T-helper 17 cell (primary cell): ENCODE measurements at places on chromosomes 11 and 22. TPM values are rescaled to one million over a fixed set of nuclear protein-coding genes. Genes with fewer than 3 reads are reported as not detected.

- no peaks in the 10 kb centered on the region for H3K36me3 ChIP-seq
- H3K27ac ChIP-seq = peak overlapping the region; percentile 9
- no peak for DNase-seq
- peaks cover 13% of the 10 kb centered on the region for H3K4me1 ChIP-seq
These were observed 112.1 kb upstream of the SPON1 start for GRCh38 chr11:13850231-13851005.

Gene FGF19
- not detected for total RNA-seq

GRCh38 chr11:92845805-92846204 is 123.6 kb upstream of the MTNR1B start:
- H3K4me3 ChIP-seq = no peak overlapping the region
- no peak overlapping the region for H3K27ac ChIP-seq
- H3K27me3 ChIP-seq = peaks cover 11% of the 10 kb centered on the region
- no peaks in the 10 kb centered on the region for H3K4me1 ChIP-seq

GRCh38 chr11:44094260-44094868 is 1.1 kb upstream of the EXT2 start:
- H3K4me3 ChIP-seq = peak overlapping the region; percentile 36
- peaks cover 3% of the 10 kb centered on the region for H3K36me3 ChIP-seq
- DNase-seq = peak; percentile 61
- H3K27me3 ChIP-seq = no peaks in the 10 kb centered on the region

GRCh38 chr11:74988541-74989259 is at the start of gene NEU3:
Gene NEU3, plus strand, starts transcription at chr11:74988933. Its CDS starts 128 bp downstream, at chr11:74989061.
- peak; percentile 77 for DNase-seq
- peak within 1 kb of the TSS; percentile 91 for H3K4me3 ChIP-seq
- peaks cover 20% of the 10 kb centered on the region for H3K4me1 ChIP-seq
- no peaks in the 10 kb centered on the region for H3K27me3 ChIP-seq
- peak within 1 kb of the TSS; percentile 94 for H3K27ac ChIP-seq
- peaks cover 3% of the 10 kb centered on the region for H3K36me3 ChIP-seq

DNA sequence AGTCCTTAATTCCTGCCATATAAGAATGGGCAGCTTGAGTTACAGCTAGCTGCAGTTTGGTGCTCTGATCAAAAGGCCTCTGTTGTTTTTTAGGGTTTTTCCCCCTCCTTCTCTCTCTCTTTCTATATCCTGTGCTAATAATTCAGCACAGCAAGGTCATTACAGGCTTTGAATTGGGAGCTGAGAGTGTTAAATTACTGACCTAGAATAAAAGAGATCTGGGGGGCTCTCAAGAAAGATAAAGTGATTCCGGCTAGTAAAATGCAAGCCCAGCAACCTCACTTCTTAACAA is 84.9 kb downstream of the CSTPP1 start:
- no peaks in the 10 kb centered on the region for H3K27me3 ChIP-seq
- peaks cover 2% of the 10 kb centered on the region for H3K36me3 ChIP-seq
- no peak overlapping the region for H3K4me3 ChIP-seq
- no peak for DNase-seq
- H3K4me1 ChIP-seq = peaks cover 3% of the 10 kb centered on the region

DNA sequence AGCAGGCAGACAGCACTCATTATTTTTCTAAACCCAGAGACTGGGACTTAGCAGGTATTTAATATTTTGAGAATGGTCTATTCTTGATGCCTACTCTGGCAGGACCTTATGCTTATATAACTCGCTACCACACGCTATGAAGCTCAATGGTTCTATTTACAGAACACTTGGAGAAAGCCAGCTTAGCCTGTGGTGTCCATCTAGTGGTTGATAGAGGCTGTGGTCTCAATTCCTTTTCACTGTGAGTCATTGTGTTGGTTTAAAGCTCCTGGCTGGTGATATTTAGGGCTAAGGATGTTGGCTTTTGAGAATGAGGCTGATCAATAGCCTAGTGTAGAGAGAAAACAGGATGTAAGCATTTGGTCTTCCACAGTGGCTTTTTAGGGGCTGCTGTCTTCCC is 206.4 kb downstream of the DBX1 start:
- H3K36me3 ChIP-seq = peaks cover 3% of the 10 kb centered on the region
- H3K27ac ChIP-seq = no peak overlapping the region
- H3K4me3 ChIP-seq = no peak overlapping the region
- DNase-seq = no peak
- H3K27me3 ChIP-seq = peaks cover 27% of the 10 kb centered on the region

GRCh38 chr11:9687711-9688477 is 24.0 kb downstream of the SWAP70 start:
- no peak overlapping the region for H3K27ac ChIP-seq
- no peak overlapping the region for H3K4me3 ChIP-seq
- H3K4me1 ChIP-seq = peaks cover 4% of the 10 kb centered on the region
- no peaks in the 10 kb centered on the region for H3K36me3 ChIP-seq

DNA sequence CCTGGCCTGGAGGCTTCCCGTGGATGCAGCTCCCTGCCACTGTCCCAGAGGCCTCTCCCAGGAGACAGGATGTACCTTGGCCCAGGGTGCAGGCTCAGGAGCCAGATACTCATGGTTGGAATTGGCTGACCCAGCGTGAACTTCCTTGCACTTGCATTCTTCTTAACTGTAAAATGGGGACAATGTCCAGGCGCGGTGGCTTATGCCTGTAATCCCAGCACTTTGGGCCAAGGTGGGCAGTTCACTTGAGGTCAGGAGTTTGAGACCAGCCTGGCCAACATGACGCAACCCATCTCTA is 20.1 kb upstream of the ST3GAL4 start:
- peaks cover 12% of the 10 kb centered on the region for H3K4me1 ChIP-seq
- H3K36me3 ChIP-seq = peaks cover 7% of the 10 kb centered on the region
- no peaks in the 10 kb centered on the region for H3K27me3 ChIP-seq
- no peak for DNase-seq
- H3K4me3 ChIP-seq = no peak overlapping the region

Gene CHRM1
- not detected for total RNA-seq

DNA sequence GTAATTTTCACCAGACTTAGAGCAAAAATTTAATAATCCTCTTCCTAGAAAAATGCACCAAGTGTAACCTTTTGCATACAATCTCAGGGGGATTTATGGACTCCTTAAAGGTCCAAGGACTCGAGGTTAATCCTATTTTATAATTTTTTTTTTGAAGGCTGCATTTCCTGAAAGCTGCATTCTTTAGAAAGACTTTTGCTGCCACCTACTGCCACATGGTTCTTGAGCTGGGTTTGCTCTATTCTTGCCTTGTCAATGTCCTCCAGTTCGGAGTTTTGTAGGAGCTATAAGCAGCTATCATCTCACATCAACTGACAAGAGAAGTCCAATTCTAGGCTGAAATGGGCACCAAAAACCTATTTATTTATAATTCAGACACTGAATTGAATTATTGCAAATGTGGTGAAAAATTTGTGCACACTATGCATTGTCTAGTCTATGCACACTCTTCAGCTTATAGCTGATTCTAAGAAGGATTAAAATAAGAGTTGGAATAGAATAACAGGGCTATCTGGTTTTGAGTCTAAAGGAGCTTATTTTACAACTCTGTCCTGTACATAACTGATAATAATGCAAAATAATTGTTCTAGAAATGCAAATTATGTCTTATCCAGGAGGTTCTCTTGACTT is 31.3 kb downstream of the TRAF6 start:
- H3K4me1 ChIP-seq = peaks cover 8% of the 10 kb centered on the region
- no peak overlapping the region for H3K27ac ChIP-seq
- H3K4me3 ChIP-seq = no peak overlapping the region
- H3K27me3 ChIP-seq = no peaks in the 10 kb centered on the region

DNA sequence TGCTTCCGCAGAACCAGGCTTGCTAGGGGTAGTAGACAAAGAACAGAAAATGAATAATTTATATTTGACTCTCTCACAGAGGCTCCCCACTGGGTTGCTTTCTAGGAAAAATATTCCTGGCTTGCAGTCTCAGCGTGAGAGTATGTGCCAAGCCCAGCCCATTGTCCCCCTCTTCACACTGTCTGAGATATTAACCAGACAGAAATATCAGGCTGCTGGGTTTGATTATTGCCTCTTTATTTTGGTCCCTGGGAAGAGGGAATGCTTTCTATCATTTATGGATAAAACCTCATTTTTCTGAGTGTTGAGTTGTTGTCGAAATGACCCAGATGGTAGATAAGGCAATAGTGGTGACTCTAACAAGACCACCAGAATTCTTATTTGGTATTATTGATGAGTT is 367.9 kb downstream of the METTL15 start:
- no peak for DNase-seq
- H3K27ac ChIP-seq = no peak overlapping the region
- no peaks in the 10 kb centered on the region for H3K4me1 ChIP-seq
- H3K27me3 ChIP-seq = no peaks in the 10 kb centered on the region
- no peaks in the 10 kb centered on the region for H3K36me3 ChIP-seq

DNA sequence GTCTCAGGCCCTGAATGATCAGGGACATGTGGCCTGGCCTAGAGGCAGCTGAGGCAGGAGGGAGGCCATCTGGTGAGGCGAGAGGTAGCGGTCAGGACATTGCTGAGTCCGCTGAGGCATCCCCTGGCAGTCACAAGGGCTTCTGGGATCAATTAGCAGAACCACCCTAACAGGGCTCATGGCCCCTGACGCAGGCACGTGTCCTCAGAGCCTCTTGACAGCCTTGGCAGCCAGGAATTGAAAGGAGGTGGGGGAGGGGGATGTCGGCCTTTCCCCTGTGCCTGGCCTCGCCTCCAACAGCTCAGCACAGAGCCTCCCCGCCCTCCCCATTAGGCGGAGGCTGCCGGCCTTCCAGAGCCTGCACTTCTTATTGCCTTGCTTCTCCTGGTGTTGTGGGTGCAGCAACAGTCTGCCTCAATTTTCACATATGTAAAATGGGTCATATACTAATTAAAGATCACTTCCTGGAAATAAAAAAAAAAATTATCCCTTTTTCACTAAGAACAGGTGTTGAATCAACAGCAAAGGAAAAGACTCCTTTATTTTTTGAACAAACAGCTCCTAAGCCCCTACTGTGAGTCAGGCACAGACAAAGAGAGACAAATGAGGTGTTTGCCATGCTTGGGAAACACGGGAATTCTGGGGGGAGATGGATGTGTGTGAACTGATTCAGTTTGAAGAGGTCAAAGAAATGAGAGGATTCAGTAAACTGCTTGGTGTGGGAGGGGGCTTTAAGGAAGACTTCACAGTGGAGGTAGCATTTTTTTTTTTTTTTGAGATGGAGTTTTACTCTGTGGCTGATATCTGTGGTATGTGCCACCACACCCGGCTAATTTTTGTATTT is 55.3 kb downstream of the NFAM1 start:
- DNase-seq = no peak
- peaks cover 9% of the 10 kb centered on the region for H3K27me3 ChIP-seq
- no peak overlapping the region for H3K27ac ChIP-seq
- H3K36me3 ChIP-seq = no peaks in the 10 kb centered on the region
- H3K4me1 ChIP-seq = peaks cover 11% of the 10 kb centered on the region

DNA sequence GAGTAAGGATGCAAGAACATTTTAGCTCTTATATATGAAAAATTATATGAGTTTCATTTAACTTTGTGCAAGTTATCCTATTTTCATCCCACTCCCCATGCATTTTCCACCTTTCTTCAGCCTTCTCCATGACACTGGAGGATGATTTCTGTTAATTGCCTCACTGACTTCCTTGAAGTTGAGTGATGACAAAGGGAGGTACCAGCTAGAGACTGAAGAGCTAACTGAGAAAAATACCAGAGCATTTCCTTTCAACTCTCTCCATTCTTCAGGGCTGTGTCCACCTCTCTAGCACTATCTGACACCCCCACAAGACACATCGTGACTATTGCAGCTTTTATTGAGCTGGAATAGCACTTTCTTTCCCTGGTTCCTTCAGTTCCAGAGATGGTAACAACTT is 711.6 kb upstream of the LRRC4C start:
- H3K4me1 ChIP-seq = no peaks in the 10 kb centered on the region
- no peaks in the 10 kb centered on the region for H3K27me3 ChIP-seq
- no peak overlapping the region for H3K4me3 ChIP-seq
- no peak for DNase-seq
- H3K36me3 ChIP-seq = no peaks in the 10 kb centered on the region
- H3K27ac ChIP-seq = no peak overlapping the region

- no peak for DNase-seq
- H3K36me3 ChIP-seq = peaks cover 6% of the 10 kb centered on the region
- peaks cover 4% of the 10 kb centered on the region for H3K4me1 ChIP-seq
These were observed 42.0 kb upstream of the TTC36 start for GRCh38 chr11:118485273-118485672.

GRCh38 chr22:38638728-38639127 is 17.5 kb downstream of the FAM227A start:
- peaks cover 24% of the 10 kb centered on the region for H3K27me3 ChIP-seq
- no peak for DNase-seq
- no peak overlapping the region for H3K4me3 ChIP-seq
- no peak overlapping the region for H3K27ac ChIP-seq
- no peaks in the 10 kb centered on the region for H3K36me3 ChIP-seq

- H3K4me3 ChIP-seq = no peak overlapping the region
- no peaks in the 10 kb centered on the region for H3K4me1 ChIP-seq
- H3K27ac ChIP-seq = no peak overlapping the region
- H3K36me3 ChIP-seq = no peaks in the 10 kb centered on the region
These were observed 1.3 kb upstream of the GDPD4 start for GRCh38 chr11:77302752-77303151.

DNA sequence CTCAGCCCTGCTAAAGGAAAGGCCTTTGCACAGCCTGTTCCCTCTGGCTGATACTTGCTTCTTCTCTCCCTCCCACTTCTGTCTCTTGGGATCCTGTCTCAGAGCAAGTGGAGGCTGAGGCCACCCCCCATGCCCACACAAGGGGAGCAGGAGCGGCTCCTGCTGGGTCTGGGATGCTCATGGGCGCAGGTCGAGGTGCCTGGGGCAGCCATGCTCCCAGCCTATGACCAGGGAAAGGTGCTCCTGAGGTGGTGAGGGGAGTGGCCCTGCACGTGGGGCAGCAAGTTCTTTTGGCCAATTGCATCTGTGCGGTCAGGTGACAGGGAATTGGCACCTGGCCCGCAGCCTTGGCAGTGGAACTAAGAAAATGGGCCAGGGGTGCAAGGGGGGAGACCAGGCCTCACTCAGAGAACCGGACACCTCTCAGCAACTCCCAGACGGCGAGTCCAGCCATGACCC is 1.5 kb downstream of the MAPK11 start:
- H3K27ac ChIP-seq = no peak overlapping the region
- H3K27me3 ChIP-seq = no peaks in the 10 kb centered on the region
- H3K4me1 ChIP-seq = peaks cover 9% of the 10 kb centered on the region
- DNase-seq = no peak
- peak overlapping the region; percentile 59 for H3K4me3 ChIP-seq

DNA sequence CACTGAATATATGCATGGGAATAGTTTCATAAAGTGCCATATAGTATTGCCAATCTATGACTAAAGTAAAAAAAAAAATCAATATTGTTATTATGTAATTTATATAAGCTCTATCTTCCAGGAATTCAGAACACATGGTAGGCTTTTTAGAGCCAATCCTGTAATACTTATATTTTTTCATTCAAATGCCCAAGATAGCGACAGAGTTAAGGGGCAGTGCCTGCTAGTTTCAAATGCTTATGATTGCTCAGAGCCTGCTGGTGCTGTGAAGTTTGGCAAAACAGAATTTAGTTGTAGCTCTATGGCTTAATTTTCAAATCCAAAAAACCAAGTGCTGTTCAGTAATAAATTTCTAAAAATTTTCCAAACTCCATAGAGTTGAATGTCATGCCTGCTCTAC is 39.0 kb upstream of the BLID start:
- H3K36me3 ChIP-seq = no peaks in the 10 kb centered on the region
- H3K4me1 ChIP-seq = peaks cover 17% of the 10 kb centered on the region
- no peak overlapping the region for H3K27ac ChIP-seq
- no peak overlapping the region for H3K4me3 ChIP-seq
- peaks cover 31% of the 10 kb centered on the region for H3K27me3 ChIP-seq

- no peaks in the 10 kb centered on the region for H3K4me1 ChIP-seq
- no peak overlapping the region for H3K4me3 ChIP-seq
- no peak for DNase-seq
- H3K36me3 ChIP-seq = no peaks in the 10 kb centered on the region
- no peak overlapping the region for H3K27ac ChIP-seq
- peaks cover 40% of the 10 kb centered on the region for H3K27me3 ChIP-seq
These were observed 8.7 kb upstream of the MS4A4E start for GRCh38 chr11:60251485-60252212.

Gene OR52N4
- total RNA-seq = 1.3 TPM
